ENCODE measurements at places on chromosomes 7 and 10.

- DNase-seq = no peak
Measured at GRCh38 chr7:47843291-47843690, 105.0 kb downstream of the PKD1L1 start.

- no peak for DNase-seq
Measured at GRCh38 chr10:44952779-44953231, 6.8 kb upstream of the RASSF4 start.

DNA sequence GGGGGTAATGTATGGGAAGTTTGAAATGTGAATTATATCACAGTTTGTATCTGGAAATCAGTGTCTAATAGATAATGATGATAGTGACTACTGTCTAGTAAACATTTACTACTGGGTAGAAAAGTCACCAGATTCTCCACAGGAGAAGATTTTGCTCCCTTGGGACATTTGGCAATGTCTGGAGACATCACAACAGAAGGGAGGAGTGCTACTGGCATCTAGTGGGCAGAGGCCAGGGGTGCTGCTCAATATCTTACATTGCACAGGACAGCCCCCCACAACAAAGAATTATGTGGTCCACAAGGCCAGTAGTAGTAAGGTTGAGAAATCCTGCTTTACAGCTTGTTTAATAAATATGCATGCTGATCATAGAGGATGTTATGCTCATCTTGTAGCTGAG is 92.3 kb upstream of the PRPS1L1 start:
- DNase-seq = no peak

DNA sequence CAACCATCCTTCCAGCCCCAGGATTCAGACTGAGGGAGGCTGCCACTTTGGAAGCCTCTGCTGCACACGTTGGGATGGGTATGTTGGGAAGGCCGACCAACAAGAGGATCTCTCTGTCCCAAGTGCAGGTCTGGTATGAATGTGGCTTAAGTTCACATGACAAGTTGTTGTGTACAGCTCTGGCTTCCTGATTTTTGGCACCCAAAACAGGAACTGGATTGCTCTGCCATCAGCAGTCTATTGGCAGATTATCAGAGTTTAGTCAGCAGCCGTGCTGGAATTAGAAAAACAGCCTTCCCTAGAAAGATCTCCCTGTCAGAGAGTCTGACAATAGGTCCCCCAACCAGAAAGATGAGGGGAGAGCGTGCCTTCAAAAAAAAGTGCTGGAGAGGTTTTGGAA is 66.9 kb downstream of the GOLGA7B start:
- DNase-seq = no peak

DNA sequence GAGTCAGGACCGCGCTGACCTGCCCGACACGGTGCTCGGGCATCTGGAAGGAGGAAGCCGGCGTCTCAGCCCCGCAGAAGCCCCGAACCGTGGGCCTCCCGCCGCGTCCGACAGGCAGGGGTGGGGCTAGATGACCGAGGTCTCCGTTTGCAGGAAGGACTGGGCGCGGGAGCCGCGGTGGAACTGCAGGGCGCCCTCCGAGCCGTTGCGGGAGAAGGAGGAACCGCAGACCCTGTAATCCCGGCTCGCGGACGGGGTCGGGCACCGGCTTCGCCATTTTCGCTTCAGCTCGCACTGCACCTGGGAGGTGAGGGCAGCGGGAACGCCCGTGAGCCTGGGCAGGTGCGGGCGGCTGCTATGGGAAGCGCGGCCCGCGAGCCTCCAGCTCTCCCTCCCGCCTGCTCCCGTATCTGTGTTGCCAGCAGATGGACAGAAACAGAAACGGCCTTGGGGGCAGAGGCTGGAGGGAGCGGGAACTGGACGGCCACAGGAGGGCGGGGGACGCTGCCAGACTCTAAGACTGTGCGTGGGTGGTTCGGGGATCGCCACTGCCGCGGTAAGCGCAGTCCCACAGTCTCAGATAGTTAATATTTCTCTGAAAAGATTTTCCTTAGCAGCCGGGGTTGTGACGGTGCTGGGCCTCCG is 114.1 kb downstream of the VIPR2 start:
- peak; percentile 56 for DNase-seq
